ENCODE measurements at places on chromosomes 1 and 21. TPM values are rescaled to one million over a fixed set of nuclear protein-coding genes. Genes with fewer than 3 reads are reported as not detected.
A peak's percentile ranks its signal among the peaks of the same experiment; 100 is the strongest.

DNA sequence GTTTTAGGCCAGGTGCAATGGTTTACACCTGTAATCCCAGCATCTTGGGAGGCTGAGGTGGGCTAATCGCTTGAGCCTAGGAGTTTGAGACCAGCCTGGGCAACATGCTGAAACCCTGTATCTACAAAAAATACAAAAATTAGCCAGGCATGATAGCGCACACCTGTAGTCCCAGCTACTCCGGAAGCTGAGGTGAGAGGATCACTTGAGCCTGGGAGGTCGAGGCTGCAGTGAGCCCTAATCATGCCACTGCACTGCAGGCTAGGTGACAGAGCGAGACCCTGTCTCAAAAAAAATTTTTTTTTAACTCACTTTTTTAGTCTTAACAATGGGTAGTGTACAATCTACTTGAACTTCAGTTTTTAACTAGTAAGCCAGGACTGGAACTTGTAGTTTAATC is 137.5 kb downstream of the HS2ST1 start:
- no peaks in the 10 kb centered on the region for H3K36me3 ChIP-seq
- no peaks in the 10 kb centered on the region for H3K4me1 ChIP-seq
- H3K4me3 ChIP-seq: no peak overlapping the region
- no peaks in the 10 kb centered on the region for H3K27me3 ChIP-seq
- DNase-seq: no peak

- H3K4me1 ChIP-seq: no peaks in the 10 kb centered on the region
- H3K27ac ChIP-seq: no peak overlapping the region
- no peaks in the 10 kb centered on the region for H3K36me3 ChIP-seq
- DNase-seq: no peak
- H3K4me3 ChIP-seq: no peak overlapping the region
Observed at GRCh38 chr1:166907051-166907450, 31.0 kb upstream of the TADA1 start.

DNA sequence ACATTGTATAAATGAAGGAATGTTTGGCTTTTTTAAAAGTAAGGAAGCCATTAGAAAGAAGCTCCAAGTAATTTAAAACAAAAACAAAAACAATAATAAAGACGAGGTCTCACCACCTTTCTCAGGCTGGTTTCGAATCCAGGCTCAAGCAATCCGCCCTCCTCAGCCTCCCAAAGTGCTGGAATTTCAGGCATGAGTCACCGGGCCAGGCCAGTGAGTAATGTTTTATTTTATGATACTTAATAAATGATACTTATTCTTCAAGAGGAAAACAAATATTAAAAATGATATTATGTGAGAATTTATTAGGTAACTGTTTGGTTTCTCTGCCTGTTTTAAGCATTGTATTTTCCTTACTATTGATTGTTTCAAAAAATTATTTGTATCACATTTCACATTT is 201.4 kb upstream of the BRINP3 start:
- H3K27ac ChIP-seq: no peak overlapping the region
- H3K27me3 ChIP-seq: no peaks in the 10 kb centered on the region
- H3K36me3 ChIP-seq: no peaks in the 10 kb centered on the region
- no peaks in the 10 kb centered on the region for H3K4me1 ChIP-seq
- no peak for DNase-seq

DNA sequence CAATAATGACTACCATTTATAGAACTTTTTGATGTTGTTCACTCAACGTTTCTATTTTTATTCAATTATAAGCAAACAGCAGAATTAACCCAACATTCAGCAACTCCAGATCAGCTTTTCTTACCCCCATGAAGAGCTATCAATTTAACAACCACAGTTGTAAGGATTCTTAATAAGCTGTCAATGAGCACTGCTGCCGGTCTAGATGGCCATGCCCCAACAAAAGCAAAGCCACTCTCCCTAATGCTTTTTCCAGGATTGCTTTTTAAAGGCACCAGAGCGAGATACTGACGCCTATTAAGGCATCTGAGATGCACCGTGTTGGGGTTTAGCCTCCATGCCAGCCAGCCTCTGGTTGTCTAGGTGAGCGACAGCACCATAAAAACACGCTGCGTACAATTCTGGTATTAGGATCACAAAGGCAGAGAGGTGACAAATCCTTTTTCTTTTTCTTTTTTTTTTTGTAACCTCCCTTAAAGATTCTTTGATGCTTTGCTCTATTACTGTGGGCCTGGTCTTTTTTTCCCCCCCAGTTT is 39.5 kb downstream of the PTPRC start:
- H3K4me3 ChIP-seq: peak overlapping the region; percentile 46
- H3K4me1 ChIP-seq: peaks cover 94% of the 10 kb centered on the region

DNA sequence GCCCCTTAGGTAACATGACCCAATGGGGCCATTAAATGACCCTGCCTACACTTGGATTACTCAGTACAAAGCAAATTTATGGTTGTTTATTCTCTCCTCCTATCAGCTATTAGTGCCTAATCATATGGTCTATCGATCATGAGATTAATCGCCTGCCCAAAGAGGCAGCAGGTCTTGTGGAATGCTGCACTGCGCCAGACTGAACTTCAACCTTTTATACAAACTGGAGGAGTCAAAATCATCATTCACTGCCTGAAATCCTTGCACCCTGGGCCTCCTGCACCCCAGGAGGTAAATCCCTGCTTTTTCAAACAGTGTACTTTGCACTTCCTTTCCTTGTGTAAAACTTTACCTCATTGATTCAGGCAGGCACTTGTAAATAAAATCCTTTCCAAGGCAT is 69.7 kb downstream of the NFIA start:
- H3K27ac ChIP-seq: no peak overlapping the region
- no peak for DNase-seq
- H3K4me3 ChIP-seq: no peak overlapping the region
- H3K36me3 ChIP-seq: no peaks in the 10 kb centered on the region
- peaks cover 2% of the 10 kb centered on the region for H3K4me1 ChIP-seq

- H3K36me3 ChIP-seq: no peaks in the 10 kb centered on the region
- peaks cover 7% of the 10 kb centered on the region for H3K27me3 ChIP-seq
- H3K4me1 ChIP-seq: peaks cover 5% of the 10 kb centered on the region
- no peak overlapping the region for H3K27ac ChIP-seq
- no peak overlapping the region for H3K4me3 ChIP-seq
Observed at GRCh38 chr1:226226601-226227000, 3.1 kb downstream of the MIXL1 start.

E2F2 gene
- 0.76 TPM for polyA plus RNA-seq

GRCh38 chr1:22778862-22779520 is 68.4 kb downstream of the EPHB2 start:
- no peak for DNase-seq
- no peaks in the 10 kb centered on the region for H3K4me1 ChIP-seq
- no peak overlapping the region for H3K27ac ChIP-seq
- H3K36me3 ChIP-seq: no peaks in the 10 kb centered on the region

- H3K36me3 ChIP-seq: no peaks in the 10 kb centered on the region
- no peak overlapping the region for H3K4me3 ChIP-seq
- H3K27me3 ChIP-seq: no peaks in the 10 kb centered on the region
- no peaks in the 10 kb centered on the region for H3K4me1 ChIP-seq
- H3K27ac ChIP-seq: no peak overlapping the region
- DNase-seq: no peak
Observed at GRCh38 chr1:219798283-219799030, 129.9 kb downstream of the SLC30A10 start.

- no peaks in the 10 kb centered on the region for H3K36me3 ChIP-seq
- H3K27ac ChIP-seq: no peak overlapping the region
Observed at GRCh38 chr1:18629659-18630510, 761 bp upstream of the PAX7 start.

DNA sequence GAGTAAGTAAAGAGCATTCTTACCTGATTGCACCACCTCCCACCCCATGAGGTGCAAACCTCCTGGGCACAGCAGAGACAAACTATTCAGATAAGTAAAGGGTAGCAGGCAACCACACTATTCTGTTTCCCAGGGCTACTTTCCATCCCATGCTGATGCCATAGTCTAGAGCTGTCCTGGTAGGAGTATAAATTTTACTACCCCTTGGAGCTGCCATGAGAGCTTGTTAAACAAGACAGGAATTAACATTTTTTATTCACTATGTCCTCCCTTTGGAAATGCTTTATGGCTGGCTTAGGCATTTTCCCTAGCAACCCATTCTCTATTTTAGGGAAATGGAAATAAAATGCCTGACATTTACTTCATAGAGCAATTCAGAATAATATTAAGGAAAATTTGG is 324.6 kb upstream of the USP25 start:
- no peak for DNase-seq
- H3K27ac ChIP-seq: no peak overlapping the region
- H3K4me1 ChIP-seq: no peaks in the 10 kb centered on the region

GRCh38 chr1:50438945-50439344 is 15.7 kb upstream of the DMRTA2 start:
- H3K27ac ChIP-seq: no peak overlapping the region
- H3K27me3 ChIP-seq: no peaks in the 10 kb centered on the region
- no peaks in the 10 kb centered on the region for H3K36me3 ChIP-seq
- H3K4me3 ChIP-seq: no peak overlapping the region

- H3K4me1 ChIP-seq: no peaks in the 10 kb centered on the region
- H3K4me3 ChIP-seq: no peak overlapping the region
- H3K36me3 ChIP-seq: no peaks in the 10 kb centered on the region
- no peak for DNase-seq
- H3K27me3 ChIP-seq: no peaks in the 10 kb centered on the region
Observed at GRCh38 chr1:79197421-79197820, 190.9 kb upstream of the ADGRL4 start.

GRCh38 chr1:244962130-244962529 is 97.8 kb upstream of the HNRNPU start:
- no peak overlapping the region for H3K27ac ChIP-seq
- no peaks in the 10 kb centered on the region for H3K27me3 ChIP-seq
- H3K4me1 ChIP-seq: peaks cover 15% of the 10 kb centered on the region
- DNase-seq: no peak
- H3K36me3 ChIP-seq: no peaks in the 10 kb centered on the region
